ENCODE measurements at places on chromosomes 2 and 18.

DNA sequence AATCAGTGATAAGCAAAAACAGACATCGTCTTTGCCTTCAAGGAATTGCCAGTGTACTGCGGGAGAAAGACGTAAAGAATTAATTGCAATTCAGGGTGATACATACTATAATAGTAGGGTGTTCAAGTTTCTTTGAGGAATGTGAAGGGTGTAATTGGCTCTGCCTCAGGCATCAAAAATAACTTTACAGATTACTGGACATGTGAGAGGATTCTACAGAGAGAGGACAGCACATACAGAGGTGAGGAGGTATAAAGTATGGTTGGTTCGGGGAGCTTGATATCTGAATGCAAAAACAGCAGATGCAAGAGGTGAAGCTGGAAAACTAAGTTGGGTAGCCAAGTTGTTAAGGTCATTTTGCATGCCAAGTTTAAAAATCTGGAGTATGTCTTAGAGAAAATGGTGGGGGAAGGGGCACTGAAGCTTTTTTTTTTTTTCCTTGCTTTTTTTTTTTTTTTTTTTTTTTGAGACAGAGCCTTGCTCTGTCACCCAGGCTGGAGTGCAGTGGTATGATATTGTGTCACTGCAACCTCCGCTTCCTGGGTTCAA is 227.5 kb upstream of the FOSL2 start:
- DNase-seq: no peak

DNA sequence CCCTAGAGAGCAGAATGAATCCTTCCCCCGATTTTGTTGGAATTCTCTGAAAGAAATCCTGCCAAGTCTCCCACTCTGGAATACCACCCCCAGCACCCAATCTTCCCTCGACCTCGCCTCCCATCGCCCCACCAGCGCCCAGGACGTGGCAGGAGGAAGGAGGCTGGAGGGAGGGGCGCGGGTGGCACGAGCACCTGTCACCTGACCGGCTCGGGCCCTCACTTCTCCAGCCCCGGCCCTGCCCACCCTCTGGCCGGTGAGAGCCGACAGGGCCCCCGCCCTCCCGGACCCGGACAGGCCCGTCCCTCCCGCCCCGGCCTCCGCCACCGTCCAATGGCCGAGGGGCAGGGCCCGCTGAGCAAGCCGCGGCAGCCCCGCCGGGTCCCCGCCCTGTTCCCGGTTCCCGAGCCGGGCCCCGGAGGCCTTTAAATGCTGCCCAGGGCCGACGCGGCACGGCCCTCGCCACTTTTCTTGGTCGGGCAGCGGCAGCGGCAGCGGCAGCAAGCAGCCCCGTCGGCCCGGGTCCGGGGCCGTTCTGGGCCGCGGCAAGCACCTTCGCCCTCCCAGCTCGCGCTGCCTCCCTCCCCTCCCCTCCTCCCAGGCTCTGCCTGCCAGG is at the start of gene LGALSL:
TSS of gene LGALSL (plus strand) at position 393 of the 616 bp plus-strand sequence. CDS start 384 bp downstream, outside the sequence.
- DNase-seq: no peak

GRCh38 chr2:77910136-77910535 is 388.0 kb upstream of the LRRTM4 start:
- no peak for DNase-seq

DNA sequence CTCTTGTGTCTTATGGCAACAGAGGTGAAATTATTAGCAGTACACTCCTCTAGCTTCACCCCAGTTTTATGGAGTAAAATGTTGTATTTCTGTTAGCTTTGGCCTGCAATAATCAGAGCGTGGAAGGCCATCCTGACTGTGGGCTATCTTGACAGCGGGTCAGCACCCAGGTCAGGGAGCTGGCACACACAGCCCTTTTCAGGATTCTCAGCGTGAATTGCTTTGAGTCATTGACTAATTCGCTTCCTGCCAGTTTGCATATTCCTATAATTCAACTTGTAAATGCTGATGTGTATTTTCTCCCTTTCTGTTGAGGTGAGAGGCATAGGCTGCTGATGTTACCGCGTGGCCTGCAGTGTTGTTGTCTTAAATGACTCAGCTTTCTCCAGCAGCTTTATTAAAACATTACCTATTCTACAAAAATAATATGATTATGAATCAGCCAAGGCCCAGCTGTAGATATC is 109.6 kb upstream of the EML6 start:
- DNase-seq: no peak

GRCh38 chr2:191280290-191280689 is 35.1 kb downstream of the MYO1B start:
- peak; percentile 45 for DNase-seq

GRCh38 chr2:56410140-56410539 is 226.3 kb downstream of the CCDC85A start:
- no peak for DNase-seq

- DNase-seq: no peak
Observed at GRCh38 chr2:128662051-128662471, 343.4 kb upstream of the HS6ST1 start.

- no peak for DNase-seq
Observed at GRCh38 chr2:65477590-65477989, 45.2 kb upstream of the SPRED2 start.

DNA sequence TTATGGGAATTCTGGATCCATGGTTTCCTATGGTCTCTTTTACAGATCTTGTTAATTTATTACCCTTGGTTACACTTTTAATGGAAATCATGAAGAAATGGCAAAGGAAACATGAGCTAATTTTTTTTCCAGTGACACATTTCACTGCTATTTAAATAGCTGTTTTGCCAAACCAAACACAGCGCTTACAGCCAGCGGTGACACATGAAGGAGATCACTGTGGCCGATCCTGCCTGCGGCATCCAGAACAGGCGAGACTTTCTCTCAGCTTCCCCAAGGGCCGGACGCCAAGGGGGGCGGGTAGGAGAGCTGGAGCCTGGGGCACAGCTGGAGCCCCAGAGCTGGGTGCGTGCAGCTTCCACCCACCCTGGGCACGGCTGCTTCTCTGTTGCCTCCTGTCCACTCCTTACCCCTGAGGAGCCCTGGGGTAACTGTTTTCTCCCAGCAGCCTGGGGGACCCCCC is 81.4 kb upstream of the PKDCC start:
- DNase-seq: no peak

DNA sequence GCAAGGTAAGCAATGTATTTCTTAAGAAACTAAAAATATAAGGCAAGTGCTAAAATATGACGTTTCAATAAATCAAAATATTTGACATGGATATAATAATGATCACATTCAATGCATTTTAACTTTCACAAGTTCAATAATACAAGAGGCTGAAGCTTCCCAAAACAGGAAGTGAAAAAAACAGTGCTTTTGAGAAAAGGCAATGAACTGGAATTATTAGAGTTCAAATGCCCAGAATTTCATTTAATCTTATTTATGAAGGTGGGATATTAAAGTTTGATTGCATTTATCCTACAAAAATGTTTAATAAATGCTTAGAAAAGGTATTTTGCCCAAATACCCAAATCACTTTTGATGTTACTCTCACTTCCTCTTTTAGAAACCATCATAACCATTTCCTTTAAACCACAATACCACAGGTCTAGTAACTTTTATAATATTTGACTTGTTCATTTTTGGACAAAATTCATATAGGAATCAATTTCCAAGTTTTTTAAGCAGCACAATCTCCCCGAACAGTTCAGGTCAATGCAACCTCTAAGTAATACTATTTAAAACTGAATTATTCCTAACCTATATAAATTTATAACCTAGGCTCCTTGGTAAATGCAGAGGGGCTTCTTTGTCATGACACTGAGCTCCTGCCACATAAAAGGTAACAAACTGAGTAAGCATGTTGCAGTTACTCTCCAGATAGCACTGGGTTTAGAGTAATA is 2.1 kb downstream of the NCKAP1 start:
- DNase-seq: no peak

DNA sequence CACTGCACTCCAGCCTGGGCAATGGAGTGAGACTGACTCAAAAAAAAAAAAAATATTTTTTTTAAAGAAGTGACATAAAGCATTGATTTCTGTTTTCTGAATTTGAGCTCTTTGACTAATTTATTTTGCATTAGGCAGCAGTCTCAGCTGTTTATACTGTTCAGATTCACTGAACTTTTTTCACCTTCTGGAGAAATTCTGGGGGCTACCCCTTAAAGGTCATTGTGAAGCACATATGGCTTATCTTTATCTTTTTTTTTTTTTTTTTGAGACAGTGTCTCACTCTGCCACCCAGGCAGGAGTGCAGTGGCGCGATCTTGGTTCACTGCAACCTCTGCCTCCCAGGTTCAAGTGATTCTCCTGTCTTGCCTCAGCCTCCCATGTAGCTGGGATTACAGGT is 12.9 kb downstream of the PHLPP1 start:
- no peak for DNase-seq

DNA sequence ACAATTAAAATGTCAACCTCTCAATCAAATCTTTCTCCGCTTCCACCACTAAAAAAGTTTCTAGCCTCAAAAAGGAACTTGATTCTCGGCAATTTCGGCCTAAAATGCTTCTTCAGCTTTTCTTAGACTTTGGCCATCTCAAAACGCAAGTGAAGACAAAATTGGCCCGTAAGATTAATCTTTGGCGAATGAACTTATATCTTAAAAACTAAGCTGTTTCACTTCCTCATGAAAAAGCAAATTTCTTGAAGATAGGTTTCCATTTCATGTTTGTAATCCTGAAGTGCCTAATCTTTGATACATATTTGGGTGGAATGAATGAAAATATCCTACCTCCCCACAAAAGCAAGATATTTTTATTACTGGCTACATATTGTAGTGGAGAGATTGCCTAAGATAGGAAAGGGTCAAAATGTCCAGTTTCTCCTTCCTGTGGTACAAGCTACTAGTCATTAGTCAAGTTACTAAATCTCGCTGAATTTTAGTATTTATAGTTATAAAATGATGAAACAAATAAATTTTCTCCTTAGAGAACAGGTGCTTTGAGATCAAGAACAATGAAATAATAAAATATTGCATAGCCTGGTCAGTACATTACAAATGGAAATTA is 85.4 kb upstream of the ZEB2 start:
- DNase-seq: no peak

DNA sequence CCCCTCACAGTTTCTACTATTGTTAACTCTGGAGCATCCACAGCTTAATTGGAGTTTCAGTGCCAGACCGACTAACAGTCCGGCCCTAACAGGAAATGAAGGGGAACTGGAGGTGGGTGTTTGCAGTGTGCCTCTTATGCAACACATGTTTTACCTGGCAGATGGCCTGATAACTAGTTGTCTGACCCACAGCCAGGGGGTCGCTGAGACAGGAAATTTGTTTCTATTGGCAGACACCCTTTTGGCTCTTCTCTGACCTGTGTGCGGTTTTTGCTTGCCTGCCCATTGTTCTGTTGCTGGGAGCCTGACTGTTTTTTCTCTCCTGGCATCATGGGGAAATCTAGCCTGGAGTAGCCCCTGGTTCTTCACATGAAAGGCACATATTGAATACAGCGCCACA is 1329.8 kb downstream of the DSC3 start:
- no peak for DNase-seq

DNA sequence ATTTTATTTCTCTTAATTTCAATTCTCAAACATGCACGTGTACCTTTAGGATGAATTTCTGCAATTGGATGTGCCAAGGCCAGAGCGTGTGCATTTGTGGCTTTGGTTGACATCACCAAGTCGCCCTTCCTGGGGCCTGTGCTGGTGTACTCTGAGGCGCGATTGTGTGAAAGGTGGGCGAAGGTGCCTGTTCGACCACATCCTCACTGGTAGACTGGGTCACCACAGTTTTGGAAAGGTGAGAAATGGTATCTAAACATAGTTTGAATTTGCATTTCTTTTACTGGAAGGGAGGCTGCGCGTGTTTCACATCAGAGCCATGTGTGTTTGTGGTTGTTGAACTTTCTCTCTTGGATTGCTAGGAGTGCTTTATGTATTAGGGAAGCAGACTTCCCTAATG is 89.8 kb downstream of the LDLRAD4 start:
- no peak for DNase-seq

DNA sequence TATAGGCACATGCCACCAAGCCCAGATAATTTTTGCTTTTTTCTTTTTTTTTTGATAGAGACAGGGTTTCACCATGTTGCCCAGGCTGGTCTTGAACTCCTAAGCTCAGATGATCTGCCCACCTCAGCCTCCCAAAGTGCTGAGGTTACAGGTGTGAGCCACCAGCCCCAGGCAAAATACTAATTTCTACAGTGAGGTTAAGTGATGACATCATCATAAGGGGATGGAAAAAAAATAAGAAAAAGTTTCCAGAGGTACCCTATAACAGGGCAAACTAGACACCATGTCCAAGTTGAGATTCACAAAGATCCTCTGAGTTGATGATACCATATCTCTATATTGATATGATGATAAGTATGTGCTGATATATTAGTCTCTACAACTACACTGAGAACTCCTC is 163.7 kb upstream of the ACVR2A start:
- no peak for DNase-seq

GRCh38 chr2:167857416-167857815 is 390.0 kb downstream of the STK39 start:
- no peak for DNase-seq

DNA sequence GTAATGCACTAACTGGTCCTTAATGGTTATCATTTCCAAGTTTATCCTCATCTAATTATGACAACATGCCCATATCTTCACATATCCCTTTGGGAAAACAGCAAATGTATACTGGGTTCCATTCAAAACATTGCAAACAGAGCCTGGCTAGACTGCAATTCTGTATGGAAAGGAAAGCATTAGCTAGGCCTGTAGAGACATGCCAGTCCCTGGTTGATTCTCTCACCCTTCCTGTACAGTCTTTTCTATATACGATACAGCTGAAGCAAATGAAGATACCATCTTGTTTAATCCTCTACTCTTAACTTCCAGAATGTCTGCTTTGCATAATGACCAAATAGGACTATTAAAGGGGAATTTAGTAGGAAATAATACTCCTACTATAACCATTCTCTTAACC is 294.4 kb upstream of the MC4R start:
- no peak for DNase-seq

DNA sequence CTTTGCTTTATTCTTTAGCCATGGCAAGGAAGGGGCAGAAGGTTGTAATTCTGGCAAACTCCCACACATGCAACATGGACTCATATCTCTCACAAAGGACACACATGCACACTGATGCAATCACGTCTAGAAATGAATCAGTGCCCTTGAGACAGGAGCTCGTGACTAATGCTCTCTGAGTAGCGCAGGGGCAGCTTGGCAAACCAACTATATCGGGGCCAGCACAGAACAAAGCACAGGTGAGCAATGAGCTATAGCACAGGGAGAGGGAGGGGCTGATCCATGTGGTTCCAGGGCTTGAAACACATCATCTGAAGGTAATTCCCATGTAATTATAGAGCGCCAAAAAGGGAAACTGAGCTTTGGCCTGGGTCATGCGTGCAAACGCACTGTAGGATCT is 165.2 kb upstream of the KLF7 start:
- DNase-seq: no peak

GRCh38 chr2:7649461-7650228 is 732.4 kb downstream of the RNF144A start:
- DNase-seq: no peak
